ENCODE measurements at places on chromosomes 1 and 21.
A peak's percentile ranks its signal among the peaks of the same experiment; 100 is the strongest.

DNA sequence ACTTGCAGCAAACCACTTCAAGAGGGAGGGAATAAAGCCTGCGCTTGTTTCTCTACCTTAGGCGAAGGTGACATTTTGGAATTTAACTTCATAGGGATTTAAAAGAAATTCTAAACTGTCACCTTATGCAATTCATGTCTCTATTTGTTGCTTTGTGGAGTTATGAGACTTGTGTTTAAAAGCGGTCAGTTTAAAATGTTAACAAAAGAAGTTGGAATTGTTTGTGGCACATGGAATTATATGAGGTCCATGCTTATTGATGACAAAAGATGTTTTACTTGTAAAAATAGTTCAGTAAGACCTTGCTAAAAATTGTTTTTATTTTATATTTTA lies 15.8 kb downstream of the NR5A2 start:
- DNase-seq, result no peak

DNA sequence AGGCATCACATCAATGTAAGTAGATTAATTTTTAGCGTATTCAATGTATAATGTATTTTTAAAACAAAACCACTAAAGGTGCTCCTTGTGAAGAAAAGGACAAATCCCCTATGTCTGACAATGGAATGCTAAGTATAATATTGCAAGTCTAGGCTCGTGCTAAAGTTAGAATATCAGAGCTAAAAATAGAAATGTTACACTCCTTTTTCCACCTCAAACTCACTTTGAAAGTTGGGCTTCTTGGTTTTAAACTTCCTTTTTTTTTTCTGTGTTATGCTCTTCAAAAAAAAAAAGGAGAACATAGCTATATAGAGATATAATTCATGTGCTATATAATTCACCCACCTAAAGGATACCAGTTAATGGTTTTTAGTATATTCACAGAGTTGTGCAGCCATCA lies 3.6 kb upstream of the SERBP1 start:
- DNase-seq, result no peak

- no peak for DNase-seq
These were observed 224.0 kb upstream of the COA6 start for GRCh38 chr1:234149217-234149616.

DNA sequence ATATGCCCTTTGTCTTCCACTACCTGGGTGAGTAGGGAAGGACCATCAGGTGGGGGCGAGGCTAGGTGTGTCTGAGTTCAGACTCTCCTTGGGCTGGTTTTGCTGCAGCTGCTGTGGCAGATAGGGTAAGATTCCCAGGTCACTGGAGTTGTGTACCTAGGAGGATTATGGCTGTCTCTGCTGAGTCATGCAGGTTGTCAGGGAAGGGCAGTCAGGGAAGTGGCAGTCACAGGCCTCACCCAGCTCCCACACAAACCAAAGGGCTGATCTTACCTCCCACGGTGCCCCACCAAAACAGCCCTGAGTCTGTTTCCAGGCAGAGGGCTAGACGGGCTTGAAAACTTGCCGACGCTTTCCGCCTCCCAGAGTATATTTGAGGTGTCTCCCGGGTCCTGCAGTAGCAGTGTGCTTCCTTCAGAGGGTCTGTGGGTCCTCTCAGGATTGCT lies 201.6 kb upstream of the PLXNA2 start:
- no peak for DNase-seq

DNA sequence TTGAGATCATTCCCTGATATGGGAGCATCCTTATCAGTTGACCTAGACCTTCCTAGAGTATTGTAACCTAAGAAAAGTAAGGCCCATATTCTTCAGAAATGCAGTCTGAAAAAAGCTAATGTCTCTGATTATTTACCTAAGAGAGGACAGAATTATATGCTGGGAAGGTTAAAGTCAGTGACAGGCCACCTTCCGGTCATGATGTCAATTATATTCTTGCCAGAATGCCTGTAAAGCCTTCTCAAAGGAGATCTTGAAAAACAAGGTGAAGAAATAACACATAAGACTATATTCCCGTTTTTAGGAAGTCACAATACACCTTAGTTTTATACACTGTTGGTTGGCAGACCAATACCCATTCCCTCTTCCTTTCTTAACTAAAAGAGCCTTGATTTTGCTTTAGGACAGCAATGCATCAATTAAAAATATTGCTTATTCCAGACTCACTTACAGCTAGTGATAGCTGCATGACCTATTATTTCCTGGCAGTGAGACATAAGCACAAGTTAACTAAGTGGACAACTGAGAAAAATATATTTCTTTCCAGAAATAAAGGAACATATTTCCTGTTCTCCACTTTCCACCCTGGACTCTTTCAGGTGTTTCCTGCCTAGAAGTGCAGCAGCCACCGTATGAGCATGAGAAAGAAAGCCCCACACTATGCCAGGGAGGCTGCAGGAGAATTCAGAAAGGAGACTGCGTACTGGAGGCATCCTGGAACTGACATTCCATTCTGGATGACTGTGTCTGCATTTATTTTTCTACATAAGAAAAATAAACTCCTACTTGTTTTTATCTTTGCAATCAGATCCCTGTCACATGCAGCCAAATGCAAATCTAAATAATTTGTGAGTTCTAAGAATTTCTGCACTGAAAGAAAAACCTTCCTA lies 332.9 kb upstream of the PTBP2 start:
- no peak for DNase-seq

DNA sequence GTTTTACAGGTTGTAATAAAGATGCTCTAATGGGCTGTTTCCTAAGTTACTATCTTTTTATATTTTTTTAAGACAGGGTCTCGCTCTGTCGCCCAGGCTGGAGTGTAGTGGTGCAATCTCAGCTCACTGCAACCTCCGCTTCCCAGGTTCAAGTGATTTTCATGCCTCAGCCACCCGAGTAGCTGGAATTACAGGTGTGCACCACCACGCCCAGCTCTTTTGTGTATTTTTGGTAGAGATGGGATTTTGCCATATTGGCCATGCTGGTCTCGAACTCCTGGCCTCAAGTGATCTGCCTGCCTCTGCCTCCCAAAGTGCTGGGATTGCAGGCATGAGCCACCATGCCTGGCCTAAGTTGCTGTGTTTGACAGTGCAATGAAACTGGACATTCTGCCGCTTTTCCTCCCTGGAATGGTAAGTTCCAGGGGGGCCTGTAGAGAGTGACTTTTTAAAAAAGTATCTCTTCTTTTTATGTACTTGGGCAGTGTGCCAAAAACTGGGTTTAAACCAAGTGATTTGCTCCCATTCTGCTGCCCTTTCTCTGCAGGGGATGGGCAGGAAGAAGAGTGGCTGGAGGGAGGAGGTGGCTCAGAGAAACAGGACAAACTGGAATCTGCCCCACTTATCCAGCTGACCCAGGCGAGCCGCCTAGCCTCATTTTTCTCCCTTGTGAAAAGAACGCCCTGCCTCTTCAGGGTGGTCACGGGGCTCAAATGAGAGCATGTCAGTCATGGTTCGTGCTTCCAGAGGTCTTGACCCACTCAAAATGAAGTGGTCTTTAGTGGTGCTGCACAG lies 2.3 kb downstream of the SLC37A1 start:
- DNase-seq, result no peak

GRCh38 chr1:183736343-183736742 lies 68.6 kb upstream of the RGL1 start:
- no peak for DNase-seq

- no peak for DNase-seq
These were observed 18.8 kb downstream of the EMC1 start for GRCh38 chr1:19232524-19232846.

GRCh38 chr1:59180735-59181134 lies 116.2 kb upstream of the FGGY start:
- no peak for DNase-seq

DNA sequence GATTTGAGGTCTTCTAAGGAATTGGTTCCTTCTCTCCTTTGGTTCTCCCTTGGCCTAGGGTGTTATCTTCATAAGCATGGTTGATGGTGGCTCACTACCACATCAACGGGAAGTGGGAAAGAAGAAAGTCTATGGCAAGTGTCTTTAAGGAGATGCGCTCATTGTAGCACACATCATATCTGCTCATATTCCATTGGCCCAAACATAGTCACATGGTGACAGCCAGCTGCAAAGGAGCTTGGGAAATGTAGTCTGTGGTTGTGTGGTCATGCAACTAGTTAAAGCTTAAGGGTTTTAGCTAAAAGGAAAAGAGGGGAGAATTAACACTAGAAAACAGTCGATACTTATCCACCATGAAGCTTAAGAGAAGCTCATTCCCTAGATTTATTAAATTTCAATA lies 11.4 kb upstream of the MRPS6 start:
- DNase-seq, result no peak

DNA sequence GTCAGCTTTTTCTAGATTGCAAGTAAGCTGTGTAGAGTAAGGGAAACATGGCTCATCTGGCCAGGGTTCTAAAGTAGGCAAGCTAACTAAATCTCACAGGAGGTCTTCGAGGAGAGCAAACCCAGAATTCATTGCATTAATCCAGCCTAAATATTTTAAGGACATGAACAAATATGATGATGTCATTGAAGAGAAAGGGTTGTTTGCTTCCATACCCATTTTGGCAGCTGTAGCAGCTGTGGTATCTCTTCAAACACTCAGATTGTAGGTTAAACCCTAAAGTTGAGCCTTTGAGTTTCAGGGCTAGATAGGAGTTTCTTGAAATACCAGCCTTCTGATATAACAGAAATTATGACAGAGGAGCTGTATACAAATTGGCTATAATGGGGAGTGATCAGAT lies 200.5 kb upstream of the C1orf105 start:
- DNase-seq, result no peak

- no peak for DNase-seq
These were observed 37.1 kb downstream of the EEIG2 start for GRCh38 chr1:108597041-108597440.

DNA sequence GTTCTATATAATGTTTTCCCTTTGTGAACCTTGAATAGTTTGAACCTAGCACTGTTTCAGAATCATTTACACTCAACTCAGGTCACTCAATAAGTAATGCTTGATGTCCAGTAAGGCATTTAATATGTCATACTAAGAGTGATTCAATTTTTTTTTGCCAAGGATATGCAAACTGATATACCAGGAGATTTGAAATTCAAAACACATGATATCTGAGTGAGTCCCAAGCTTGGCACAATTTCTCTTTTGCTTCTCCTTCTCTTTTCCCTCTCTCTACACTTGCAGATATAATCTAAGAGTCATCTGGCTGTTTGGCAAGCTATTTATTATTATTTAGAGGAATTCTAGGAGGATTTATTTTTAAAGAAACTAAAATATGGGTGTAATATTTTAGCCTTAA lies 61.6 kb upstream of the SPAG17 start:
- DNase-seq, result no peak

DNA sequence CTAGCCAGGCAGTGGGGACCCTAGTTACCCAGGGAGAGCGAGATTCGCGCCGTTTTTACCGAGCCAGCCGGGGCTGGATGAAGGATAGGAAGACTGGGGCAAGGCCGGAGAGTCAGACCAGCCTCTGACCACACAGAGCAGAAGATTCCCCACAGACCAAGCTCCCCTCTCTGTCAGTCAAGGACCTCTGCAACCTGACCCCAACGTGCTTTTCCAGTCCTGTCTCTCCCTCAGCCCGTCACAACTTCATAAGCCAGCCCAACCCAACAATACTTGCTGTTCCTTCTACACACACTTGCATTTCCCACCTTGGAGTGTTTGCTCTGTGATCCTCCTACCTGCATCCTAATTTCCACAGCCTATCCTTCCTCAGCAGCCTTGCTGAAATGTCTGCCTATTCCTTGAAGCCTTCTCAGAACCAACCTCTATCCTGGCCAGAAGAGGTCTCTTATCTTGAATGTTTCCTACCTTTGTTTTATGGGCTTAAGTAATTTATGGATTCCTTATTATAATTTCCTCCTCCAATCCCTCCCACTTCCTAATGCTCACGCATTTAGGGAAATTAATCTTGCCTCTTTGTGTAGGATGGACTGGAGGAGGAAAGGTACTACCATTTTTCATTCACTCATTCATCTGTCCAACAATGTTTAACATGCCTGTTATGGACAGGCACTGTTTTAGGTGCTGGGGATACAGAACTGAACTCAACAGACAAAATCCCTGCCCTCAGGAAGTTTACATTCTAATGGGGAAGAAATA lies at the start of gene GSTM3:
Gene GSTM3 (minus strand): TSS at position 424 of the 759 bp plus-strand sequence. CDS start 751 bp downstream, outside the sequence.
- no peak for DNase-seq

DNA sequence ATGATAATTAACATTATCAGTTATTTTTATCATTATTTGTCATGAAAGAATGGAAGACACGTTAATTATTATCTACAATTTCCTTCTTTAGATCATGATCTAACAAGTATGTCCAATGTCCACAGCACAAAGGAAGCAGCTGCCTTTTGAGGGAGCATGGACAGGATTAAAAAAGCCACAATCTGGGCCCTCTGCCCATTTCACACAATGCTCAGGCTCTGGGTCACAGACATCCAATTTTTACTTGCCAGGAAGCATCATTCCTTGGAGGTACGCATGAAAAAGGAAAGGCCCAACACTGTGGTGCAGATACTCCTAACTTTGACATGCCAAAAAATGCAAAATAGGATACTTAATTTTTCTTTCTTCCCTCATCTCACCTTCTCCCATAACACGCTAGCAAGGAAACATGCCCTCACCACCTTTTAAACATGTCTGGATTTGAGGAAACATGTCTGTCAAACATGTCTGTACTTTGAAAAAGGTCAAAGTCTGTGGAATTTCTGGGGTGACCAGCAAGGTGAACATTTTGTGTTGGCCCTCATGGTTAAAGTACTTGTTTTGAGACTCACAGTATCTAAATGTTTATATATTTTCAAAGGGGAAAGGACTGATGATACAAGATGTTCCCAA lies 40.0 kb downstream of the GADD45A start:
- no peak for DNase-seq

DNA sequence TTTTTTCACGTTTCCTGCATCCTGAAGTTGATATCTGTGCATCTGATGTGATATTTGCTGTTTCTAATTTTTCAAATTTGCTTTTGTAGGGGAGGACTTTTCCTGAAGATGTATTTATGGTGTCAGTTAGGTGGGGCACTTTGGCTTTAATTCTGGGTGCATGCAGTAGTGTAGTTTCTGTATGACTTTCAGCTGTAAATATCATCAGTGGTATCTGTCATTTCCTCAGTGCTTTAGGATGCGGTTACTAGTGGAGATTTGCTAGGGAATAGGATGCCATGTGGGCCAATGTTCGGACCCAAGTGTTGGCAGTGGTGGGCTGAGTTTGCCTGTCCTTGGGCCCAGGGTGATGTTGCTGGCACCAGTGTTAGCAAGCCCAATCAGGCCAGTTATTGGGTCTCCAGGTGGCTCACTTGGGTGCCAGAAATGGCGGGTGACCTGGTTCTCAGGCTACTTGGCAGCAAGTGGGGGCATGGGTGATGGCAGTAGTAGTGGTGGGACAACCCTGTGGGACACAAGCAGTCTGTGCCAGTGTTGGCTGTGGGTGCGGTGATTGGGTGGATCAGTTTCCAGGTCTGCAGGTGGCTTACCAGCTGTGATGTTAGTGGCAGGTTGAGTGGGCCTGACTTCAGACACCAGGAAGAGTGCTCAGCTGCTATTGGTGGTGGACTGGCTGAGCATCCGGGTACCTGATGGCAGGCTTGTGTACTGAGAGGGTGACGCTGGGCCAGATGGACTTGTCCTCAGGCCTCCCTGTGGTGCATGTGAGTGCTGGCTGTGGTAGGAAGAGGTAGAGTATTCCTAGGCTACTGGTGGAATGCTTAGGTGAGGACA lies 24.4 kb downstream of the CD55 start:
- peak; percentile 30 for DNase-seq
